Activated naive CD4-positive, alpha-beta T cell treated with anti-CD3 and anti-CD28 coated beads, Interleukin-2, amount 10 ng/mL, durations not matched to agents 5 hours and 36 hours (primary cell): ENCODE measurements at places on chromosomes 12 and 14. TPM values are rescaled to one million over a fixed set of nuclear protein-coding genes. Genes with fewer than 3 reads are reported as not detected.

AQP2 gene
- not detected for total RNA-seq

GPD1 gene
- 0.24 TPM for total RNA-seq

SLC35F4 gene
- total RNA-seq = not detected

CLEC1B gene
- total RNA-seq = not detected

DNAJC22 gene
- not detected for total RNA-seq

DNAH10 gene
- not detected for total RNA-seq
